ENCODE measurements at places on chromosomes 6 and 20. TPM values are rescaled to one million over a fixed set of nuclear protein-coding genes. Genes with fewer than 3 reads are reported as not detected.

- H3K27me3 ChIP-seq = peaks cover 45% of the 10 kb centered on the region
- no peak overlapping the region for H3K27ac ChIP-seq
- peak; percentile 70 for DNase-seq
- H3K4me1 ChIP-seq = peaks cover 13% of the 10 kb centered on the region
These were observed 103.2 kb upstream of the BEND6 start for GRCh38 chr6:56851541-56852259.

DNA sequence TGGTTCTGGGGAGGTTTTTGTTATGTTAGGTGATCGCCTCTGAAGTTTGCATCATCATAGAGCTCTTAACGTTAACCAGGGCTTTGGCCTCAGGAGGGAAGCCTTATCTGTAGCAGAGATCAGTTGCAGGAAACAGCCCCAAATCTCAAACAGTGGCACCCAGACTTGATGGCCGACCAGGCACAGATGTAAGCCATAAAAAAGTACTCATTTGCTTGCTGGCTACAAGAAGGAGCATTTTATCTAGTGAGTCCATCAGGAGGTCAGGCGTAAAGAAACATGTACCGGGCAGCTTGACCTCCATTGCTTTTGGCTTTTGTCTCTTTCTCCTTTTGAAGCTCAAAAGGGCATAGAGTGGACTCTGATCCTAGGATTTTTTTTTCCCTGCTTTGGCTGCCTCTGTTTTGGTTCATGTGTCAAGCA is 122.3 kb downstream of the CCDC170 start:
- no peak for DNase-seq
- H3K4me1 ChIP-seq = no peaks in the 10 kb centered on the region
- H3K27me3 ChIP-seq = peaks cover 14% of the 10 kb centered on the region
- no peak overlapping the region for H3K27ac ChIP-seq

Gene CENPQ
- 14.6 TPM for total RNA-seq

GRCh38 chr6:160260367-160260766 is 1.7 kb upstream of the SLC22A2 start:
- peaks cover 6% of the 10 kb centered on the region for H3K27me3 ChIP-seq
- no peak overlapping the region for H3K4me3 ChIP-seq
- no peak for DNase-seq
- H3K36me3 ChIP-seq = no peaks in the 10 kb centered on the region
- H3K4me1 ChIP-seq = no peaks in the 10 kb centered on the region

GRCh38 chr6:89209457-89209856 is 7.7 kb downstream of the GABRR1 start:
- H3K27ac ChIP-seq = no peak overlapping the region
- no peak overlapping the region for H3K4me3 ChIP-seq
- H3K36me3 ChIP-seq = no peaks in the 10 kb centered on the region
- no peaks in the 10 kb centered on the region for H3K4me1 ChIP-seq

Gene MCHR2
- total RNA-seq = not detected

GRCh38 chr20:51266353-51266752 is 243.4 kb upstream of the KCNG1 start:
- H3K4me1 ChIP-seq = no peaks in the 10 kb centered on the region
- H3K4me3 ChIP-seq = no peak overlapping the region
- DNase-seq = no peak
- H3K27me3 ChIP-seq = peaks cover 6% of the 10 kb centered on the region
- H3K27ac ChIP-seq = no peak overlapping the region
- H3K36me3 ChIP-seq = no peaks in the 10 kb centered on the region

GRCh38 chr6:36700071-36700812 is 2.6 kb downstream of the RAB44 start:
- H3K27ac ChIP-seq = no peak overlapping the region
- H3K4me3 ChIP-seq = no peak overlapping the region
- no peaks in the 10 kb centered on the region for H3K27me3 ChIP-seq
- no peaks in the 10 kb centered on the region for H3K36me3 ChIP-seq
- no peak for DNase-seq

DNA sequence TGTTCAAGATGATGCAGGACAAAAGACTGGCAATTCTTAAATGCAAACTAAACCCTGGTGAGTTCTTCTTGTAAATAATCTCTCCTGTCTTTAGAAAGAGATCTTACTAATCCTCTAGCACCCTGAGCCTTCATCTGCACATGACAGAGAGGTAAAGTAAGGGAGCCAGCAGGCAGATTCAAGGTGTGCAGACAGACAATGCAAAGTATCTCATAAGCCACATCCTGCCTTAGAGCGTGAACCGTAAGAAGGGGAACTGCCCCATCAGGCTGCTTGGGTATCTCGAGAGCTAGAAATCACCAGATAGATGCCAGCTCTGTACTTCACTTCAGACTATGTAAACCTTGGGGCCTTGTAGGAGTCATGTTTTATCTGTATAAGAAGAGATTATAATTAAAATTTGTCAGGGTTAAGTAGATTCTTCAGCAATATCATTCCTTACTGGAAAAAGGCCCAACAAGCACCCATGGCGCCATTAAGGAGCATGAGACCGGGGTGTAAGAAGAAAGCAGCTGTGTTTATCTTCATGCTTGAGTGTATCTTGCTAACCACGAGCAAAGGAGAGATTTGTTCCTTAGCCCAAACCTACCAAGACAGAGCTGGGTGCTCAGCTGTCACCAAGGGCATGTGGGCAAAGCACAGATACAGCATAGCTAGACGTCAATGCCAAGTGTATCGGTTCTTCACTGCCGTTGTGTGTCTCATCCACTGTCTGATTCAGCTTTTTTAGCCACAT is 24.4 kb downstream of the CNR1 start:
- H3K4me1 ChIP-seq = no peaks in the 10 kb centered on the region
- H3K27me3 ChIP-seq = peaks cover 3% of the 10 kb centered on the region
- no peak overlapping the region for H3K4me3 ChIP-seq
- no peak overlapping the region for H3K27ac ChIP-seq
- no peak for DNase-seq

Gene MICB
- 17.0 TPM for total RNA-seq

- H3K36me3 ChIP-seq = no peaks in the 10 kb centered on the region
- H3K27me3 ChIP-seq = peaks cover 57% of the 10 kb centered on the region
- DNase-seq = no peak
These were observed 1.3 kb upstream of the VSX1 start for GRCh38 chr20:25083141-25083772.

- no peak overlapping the region for H3K27ac ChIP-seq
- H3K27me3 ChIP-seq = peaks cover 14% of the 10 kb centered on the region
- no peaks in the 10 kb centered on the region for H3K4me1 ChIP-seq
- no peaks in the 10 kb centered on the region for H3K36me3 ChIP-seq
- DNase-seq = no peak
These were observed 33.5 kb downstream of the PLG start for GRCh38 chr6:160735523-160735922.

Gene GJA10
- not detected for total RNA-seq

Gene BTNL2
- total RNA-seq = not detected

- H3K4me3 ChIP-seq = no peak overlapping the region
- peak; percentile 29 for DNase-seq
- peaks cover 10% of the 10 kb centered on the region for H3K4me1 ChIP-seq
- no peaks in the 10 kb centered on the region for H3K36me3 ChIP-seq
- no peak overlapping the region for H3K27ac ChIP-seq
These were observed 1.4 kb downstream of the DEFB132 start for GRCh38 chr20:258963-259362.

GRCh38 chr6:82551831-82552230 is 188.2 kb downstream of the TPBG start:
- no peaks in the 10 kb centered on the region for H3K4me1 ChIP-seq
- no peaks in the 10 kb centered on the region for H3K27me3 ChIP-seq
- no peak overlapping the region for H3K4me3 ChIP-seq
- DNase-seq = no peak
- H3K36me3 ChIP-seq = no peaks in the 10 kb centered on the region

Gene SLC35D3
- total RNA-seq = not detected

DNA sequence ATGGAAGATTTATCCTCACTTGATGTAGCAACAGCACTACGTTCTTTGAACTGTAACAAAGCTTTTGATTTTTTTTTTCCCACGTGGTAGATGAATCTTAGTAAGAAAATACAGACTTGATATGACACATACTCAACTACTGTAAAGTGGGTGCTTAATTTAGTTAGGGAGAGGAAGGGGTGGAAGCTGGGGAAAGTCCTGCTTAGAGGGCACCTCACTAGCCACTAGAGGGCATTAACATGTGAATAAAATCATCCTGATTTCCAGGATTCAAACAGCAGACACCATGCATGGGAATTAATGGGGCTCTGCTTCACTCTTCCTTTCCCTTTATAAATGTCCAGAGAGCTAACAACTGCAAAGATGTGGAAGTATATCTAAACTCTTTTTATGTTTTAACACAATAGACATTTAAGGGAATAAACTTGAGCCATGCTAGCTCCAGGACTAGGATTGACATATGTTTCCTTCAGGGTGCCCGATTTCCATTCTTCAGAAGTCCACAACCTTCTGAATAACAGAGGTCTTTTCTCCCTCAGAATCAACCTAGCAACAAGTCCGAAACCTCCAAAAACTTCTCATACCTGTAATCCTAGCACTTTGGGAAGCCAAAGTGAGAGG is 250.1 kb downstream of the ATXN1 start:
- H3K36me3 ChIP-seq = peaks cover 8% of the 10 kb centered on the region
- DNase-seq = peak; percentile 45
- peak overlapping the region; percentile 66 for H3K27ac ChIP-seq
- H3K4me3 ChIP-seq = no peak overlapping the region
- peaks cover 68% of the 10 kb centered on the region for H3K4me1 ChIP-seq
- H3K27me3 ChIP-seq = no peaks in the 10 kb centered on the region

Gene PSORS1C1
- not detected for total RNA-seq

DNA sequence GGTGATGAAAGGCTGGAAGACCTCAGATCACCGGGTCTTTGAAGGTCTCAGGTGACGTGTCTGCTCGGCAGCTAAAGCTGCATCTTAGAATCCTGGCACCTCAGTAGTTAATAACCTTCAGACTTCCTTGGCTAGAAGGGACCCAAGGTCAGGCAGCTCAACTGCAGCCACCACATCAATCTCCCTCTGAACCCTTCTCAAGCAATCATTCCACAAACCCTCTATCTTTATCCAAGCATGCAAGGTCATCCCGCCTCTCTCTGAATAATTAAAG is 16.7 kb upstream of the TLDC2 start:
- peaks cover 18% of the 10 kb centered on the region for H3K4me1 ChIP-seq
- peaks cover 7% of the 10 kb centered on the region for H3K27me3 ChIP-seq
- H3K27ac ChIP-seq = no peak overlapping the region
- H3K4me3 ChIP-seq = no peak overlapping the region

GRCh38 chr20:19320005-19320404 is 107.6 kb downstream of the SLC24A3 start:
- H3K36me3 ChIP-seq = no peaks in the 10 kb centered on the region
- peaks cover 2% of the 10 kb centered on the region for H3K4me1 ChIP-seq
- no peak for DNase-seq

Gene WFDC10B
- total RNA-seq = not detected

Gene CEP57L1
- total RNA-seq = 25.8 TPM

Gene FOXF2
- not detected for total RNA-seq

DNA sequence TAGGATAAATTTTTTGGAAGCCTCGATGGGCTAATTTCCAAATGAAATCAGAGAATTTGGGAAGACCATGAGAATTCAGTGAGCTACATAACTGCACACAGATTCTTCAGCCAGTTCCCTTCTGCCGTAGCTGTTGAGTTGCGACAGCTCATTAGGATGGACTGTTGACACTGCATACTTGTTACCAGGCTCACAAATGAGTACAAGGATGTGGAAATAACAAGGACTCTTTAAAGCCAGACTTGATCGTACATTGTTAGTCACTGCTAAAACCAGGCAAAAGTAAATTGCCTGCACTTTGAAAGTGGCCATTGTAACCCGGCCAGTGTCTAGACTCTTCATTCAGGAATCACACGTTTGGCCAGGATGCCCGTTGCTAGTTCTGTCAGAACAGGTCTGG is 37.0 kb downstream of the NDUFAF5 start:
- H3K4me3 ChIP-seq = no peak overlapping the region
- no peak overlapping the region for H3K27ac ChIP-seq
- peaks cover 19% of the 10 kb centered on the region for H3K4me1 ChIP-seq
- H3K27me3 ChIP-seq = no peaks in the 10 kb centered on the region
- H3K36me3 ChIP-seq = peaks cover 18% of the 10 kb centered on the region
- no peak for DNase-seq

- peaks cover 4% of the 10 kb centered on the region for H3K4me1 ChIP-seq
- peaks cover 7% of the 10 kb centered on the region for H3K27me3 ChIP-seq
- no peaks in the 10 kb centered on the region for H3K36me3 ChIP-seq
- H3K27ac ChIP-seq = no peak overlapping the region
- no peak for DNase-seq
These were observed 4.2 kb upstream of the ADGRG6 start for GRCh38 chr6:142297605-142297995.

- no peak for DNase-seq
- H3K4me1 ChIP-seq = peaks cover 16% of the 10 kb centered on the region
- H3K36me3 ChIP-seq = peaks cover 12% of the 10 kb centered on the region
- H3K27ac ChIP-seq = no peak overlapping the region
These were observed 30.7 kb downstream of the HUS1B start for GRCh38 chr6:626236-626635.

DNA sequence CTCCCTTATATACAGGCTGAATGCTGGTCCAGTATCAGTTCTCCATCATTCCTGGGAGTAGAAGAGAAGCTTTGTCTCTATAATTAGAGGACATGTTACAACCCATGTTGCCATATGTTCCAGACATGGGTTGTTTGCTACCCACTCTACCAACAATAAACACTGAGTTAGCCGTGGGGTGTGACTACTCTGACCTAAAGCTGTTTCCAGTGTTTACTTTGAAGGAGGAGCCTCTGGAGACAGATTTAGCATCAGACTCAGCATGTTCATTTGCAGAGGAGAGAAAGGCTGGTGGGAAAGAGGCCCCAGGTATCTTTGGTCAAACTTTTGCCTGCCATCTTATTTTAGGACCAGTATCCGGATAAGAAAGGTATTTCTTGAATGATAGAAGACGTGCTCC is 157.9 kb upstream of the SNX9 start:
- peaks cover 3% of the 10 kb centered on the region for H3K27me3 ChIP-seq
- DNase-seq = no peak
- H3K4me3 ChIP-seq = no peak overlapping the region
- no peak overlapping the region for H3K27ac ChIP-seq

- DNase-seq = no peak
- no peak overlapping the region for H3K4me3 ChIP-seq
- no peak overlapping the region for H3K27ac ChIP-seq
- H3K36me3 ChIP-seq = peaks cover 13% of the 10 kb centered on the region
- H3K27me3 ChIP-seq = no peaks in the 10 kb centered on the region
- peaks cover 35% of the 10 kb centered on the region for H3K4me1 ChIP-seq
These were observed 25.2 kb downstream of the TBPL1 start for GRCh38 chr6:133977983-133978895.

Gene EYS
- not detected for total RNA-seq

GRCh38 chr6:34385793-34386195 is 6.7 kb downstream of the NUDT3 start:
- no peak for DNase-seq
- H3K36me3 ChIP-seq = peaks cover 2% of the 10 kb centered on the region
- H3K4me3 ChIP-seq = no peak overlapping the region

Gene ZBTB46
- total RNA-seq = 0.38 TPM

DNA sequence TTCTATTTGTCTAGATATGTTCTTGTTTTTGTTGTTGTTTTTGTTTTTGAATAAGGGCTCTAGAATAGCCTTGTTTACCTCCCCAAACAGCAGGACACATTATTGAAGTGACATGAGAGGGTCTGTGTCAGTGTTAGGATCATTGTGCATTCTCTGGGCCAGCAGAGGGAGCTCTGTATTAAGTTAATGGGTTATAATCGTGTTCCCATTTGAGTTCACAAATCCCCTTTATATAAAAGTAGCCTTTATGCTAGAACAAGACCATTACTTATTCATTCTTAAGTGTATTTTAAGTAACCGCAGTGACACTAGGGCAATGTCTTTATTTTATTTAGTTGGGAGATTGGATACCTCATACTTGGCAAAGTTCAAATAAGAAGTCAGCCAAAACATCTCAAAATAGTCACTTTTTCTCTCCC is 44.8 kb downstream of the STK4 start:
- H3K36me3 ChIP-seq = peaks cover 55% of the 10 kb centered on the region
- peak; percentile 76 for DNase-seq

Gene EEF1A2
- 2.2 TPM for total RNA-seq

All from activated CD8-positive, alpha-beta T cell treated with anti-CD3 and anti-CD28 coated beads for 36 hours (primary cell).